ENCODE measurements at places on chromosomes 12 and 14.

- no peak for DNase-seq
Measured at GRCh38 chr12:41287500-41288141, 99.5 kb downstream of the PDZRN4 start.

- DNase-seq: no peak
Measured at GRCh38 chr14:35399083-35399937, 5.2 kb downstream of the NFKBIA start.

GRCh38 chr12:33323823-33324222, 115.8 kb downstream of the SYT10 start:
- no peak for DNase-seq

- no peak for DNase-seq
Measured at GRCh38 chr14:94581127-94581999, at the start of gene SERPINA5. Gene SERPINA5 (plus strand): TSS chr14:94581426. CDS start chr14:94587363, 5,937 bp downstream.

GRCh38 chr12:84294246-84294645, 618.4 kb downstream of the SLC6A15 start:
- DNase-seq: no peak

GRCh38 chr14:70999117-70999516, 91.9 kb downstream of the PCNX1 start:
- DNase-seq: no peak
